ENCODE measurements at places on chromosomes 12 and 14.

DNA sequence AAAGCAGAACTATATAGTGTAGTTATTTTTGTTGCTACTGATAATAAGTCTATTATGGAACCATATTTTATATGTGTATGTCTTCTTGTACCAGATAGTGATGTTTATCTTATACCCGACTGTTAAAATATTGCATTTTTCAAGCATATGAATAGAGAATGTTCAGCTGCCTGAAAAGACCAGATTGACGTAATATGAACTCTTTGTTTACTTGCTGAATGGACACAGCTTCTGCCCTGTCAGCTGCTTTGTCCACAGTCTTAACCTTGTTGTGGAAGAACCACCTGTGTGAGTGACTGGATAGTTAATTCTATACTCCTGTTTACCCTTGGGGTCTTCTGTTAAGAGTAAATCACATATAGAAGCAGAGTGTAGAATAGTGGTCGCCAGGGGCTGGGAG, 109.3 kb downstream of the LGR5 start:
- DNase-seq: no peak

GRCh38 chr12:125890971-125891370, 825.7 kb downstream of the AACS start:
- no peak for DNase-seq

GRCh38 chr12:54024127-54024526, 4.1 kb upstream of the HOXC6 start:
- DNase-seq: peak; percentile 56

- no peak for DNase-seq
These were observed 385.8 kb downstream of the MED13L start for GRCh38 chr12:115891556-115892164.

DNA sequence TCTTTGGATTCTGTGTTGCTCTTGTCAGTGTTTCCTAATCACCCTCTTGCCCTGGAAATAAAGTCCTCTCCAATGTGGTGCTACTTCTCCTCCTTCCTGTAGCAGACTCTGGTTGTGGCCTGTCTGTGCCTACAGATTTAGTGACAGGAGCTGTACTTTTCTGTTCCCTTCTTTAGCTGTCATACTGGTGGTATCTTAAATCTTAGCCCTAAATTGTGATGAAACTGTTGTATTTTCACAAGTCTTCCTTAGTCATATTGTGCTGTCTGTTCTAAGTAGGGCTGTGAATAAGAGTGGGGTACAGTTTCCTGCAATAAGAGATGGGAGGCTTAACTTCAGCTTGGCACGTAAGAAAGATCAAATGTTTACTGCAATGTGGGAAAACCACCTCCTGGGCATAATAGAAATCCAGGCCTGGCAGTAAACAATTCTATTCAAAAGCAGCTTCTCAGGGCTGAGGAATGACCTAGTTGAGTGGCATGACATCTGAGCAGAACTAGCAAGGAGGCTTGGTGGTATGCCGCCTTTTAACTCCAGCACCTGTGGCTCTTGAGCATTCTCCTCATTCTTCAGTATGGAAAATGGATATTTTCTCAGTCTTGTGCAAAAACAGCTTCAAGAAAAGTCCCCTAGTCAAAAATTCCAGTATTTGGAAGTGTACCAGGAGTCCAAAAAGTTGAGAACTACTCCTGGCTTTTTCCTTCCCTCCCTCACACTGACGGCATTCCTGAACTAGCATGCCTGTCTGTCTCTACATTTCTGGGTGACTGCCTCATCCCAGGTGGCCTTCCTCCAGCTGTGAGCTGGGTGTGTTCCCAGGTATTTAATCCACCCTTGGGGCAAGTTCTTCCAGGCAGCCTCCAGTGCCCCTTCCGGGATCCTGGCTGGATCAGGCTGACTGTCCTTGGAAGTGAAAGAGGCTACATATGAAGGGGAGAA, 19.5 kb downstream of the ANO6 start:
- no peak for DNase-seq

DNA sequence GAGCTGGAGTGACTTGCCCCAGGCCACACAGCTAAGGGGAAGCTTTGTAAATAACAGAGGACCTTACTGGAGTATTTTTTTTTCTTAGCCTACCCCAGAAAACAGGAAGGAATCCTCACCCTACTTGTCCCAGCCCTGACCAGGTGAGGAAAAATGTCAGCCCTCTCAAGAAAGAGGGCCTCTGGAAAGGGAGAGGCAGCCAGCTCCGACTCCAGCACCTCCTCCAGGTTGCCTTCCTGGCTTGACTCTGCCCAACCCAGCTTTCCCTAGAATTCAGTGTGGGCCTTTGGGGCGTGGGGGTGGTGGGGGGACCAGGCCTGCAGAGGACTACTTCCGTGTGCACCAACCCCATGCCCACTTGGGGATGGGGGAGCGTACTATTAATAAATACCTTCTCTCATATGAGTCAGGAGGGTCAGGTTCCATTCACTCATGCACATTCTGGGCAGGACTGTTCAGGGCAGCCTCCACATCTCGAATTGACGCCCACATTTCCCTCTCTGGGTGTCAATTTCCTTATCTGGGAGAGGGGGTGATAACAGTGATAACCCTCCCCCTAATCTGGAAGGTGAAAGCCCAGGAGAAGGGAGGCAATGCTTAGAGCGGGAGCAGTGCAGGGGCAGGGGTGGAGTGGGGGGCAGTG, 5.2 kb downstream of the RHOF start:
- DNase-seq: no peak

GRCh38 chr12:121036810-121037326, 2.2 kb downstream of the OASL start:
- DNase-seq: no peak

DNA sequence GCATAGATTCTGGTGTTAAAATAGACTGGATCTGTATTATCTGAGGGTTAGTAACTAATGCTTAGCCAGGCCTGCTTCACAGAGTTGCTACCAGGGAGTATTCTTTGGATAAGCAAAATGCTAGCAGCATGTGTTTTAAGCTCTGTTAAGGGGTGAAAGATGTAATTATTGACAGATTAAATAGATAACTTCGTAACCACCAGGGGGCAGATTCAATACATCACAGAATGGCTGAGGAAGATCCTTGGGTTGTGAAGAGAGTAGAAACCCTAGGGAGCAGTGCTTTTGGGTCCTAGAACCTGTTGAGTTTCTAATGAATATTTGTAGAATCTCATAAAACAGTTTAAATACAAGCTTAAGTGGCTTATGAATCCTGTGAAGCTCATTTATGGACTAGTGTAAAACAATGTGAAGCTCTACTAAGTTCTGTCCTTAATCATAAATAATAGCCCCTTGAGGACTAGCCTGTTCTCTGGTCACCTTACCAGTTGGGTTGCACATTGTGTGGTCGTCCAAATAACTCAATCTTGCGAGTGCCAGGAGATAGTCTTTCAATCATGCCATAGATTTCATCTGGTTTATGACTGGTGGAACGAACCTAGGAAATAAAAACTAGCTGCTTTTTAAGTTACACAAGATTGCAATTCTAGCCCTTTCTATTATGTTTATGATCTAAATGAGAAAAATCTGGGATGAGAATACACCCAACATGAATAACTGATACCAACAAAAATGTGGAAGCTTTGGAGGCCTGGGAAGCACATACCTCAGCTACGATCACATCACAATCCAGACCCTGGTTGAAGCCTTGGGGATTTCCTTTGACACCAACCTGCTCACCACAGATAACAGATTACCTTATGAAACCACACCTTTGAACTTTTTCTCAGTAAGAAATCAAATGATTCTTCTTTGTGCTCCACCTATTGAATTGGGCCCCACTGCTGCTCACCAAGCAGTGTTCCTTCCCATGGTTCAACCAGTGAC, 12.3 kb downstream of the METTL3 start:
- DNase-seq: peak; percentile 26

DNA sequence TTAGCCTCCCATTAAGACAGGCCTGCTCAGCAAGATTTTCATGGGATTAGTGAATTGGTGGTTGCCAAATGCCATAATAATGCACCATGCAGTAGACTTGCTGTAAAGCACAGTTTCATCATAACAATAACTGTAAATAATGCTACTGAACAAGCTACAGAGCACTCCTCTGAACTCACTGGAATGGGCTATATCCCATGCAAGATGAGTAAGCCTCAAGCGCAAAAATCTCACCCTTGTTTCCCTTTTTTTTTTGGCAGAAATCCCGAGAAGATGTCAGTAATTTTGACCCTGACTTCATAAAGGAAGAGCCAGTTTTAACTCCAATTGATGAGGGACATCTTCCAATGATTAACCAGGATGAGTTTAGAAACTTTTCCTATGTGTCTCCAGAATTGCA, 145.9 kb upstream of the HIF1A start:
- no peak for DNase-seq

DNA sequence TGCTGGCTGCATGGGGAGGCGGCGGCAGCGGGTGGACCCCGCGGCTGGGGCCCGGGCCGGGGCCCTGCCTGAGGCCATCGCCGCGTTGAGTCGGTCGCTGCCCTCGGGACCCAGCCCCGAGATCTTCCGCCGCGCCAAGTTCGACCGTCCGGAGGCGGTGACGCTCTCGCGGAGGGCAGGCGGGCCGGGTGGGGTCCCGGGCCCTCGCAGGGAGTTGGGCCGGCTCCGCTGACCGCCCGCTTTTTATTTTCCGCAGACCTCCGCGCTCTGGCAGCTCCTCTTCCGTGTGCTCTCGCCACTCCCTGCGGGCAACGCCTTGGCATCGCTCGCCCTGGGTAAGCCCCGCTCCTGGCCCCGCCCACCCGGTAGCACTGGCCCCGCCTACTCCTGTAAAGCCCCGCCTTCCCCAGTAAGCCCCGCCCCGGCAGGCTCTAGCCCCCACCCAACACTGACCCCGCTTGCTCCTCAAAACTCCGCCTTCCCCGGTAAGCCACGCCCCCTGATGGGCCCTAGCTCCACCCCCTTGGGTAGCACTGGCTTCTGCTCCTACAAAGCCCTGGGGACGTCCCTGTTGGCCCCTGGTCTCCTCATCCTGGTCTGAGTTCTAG, 424 bp downstream of the TEDC1 start:
- peak; percentile 97 for DNase-seq
